ENCODE measurements at places on chromosomes 2 and 18. TPM values are rescaled to one million over a fixed set of nuclear protein-coding genes. Genes with fewer than 3 reads are reported as not detected.
A peak's percentile ranks its signal among the peaks of the same experiment; 100 is the strongest.

- H3K36me3 ChIP-seq, result no peaks in the 10 kb centered on the region
- no peaks in the 10 kb centered on the region for H3K27me3 ChIP-seq
- H3K4me3 ChIP-seq, result no peak overlapping the region
- DNase-seq, result no peak
- no peak overlapping the region for H3K27ac ChIP-seq
Observed at GRCh38 chr18:2902327-2902726, 55.5 kb downstream of the EMILIN2 start.

DNA sequence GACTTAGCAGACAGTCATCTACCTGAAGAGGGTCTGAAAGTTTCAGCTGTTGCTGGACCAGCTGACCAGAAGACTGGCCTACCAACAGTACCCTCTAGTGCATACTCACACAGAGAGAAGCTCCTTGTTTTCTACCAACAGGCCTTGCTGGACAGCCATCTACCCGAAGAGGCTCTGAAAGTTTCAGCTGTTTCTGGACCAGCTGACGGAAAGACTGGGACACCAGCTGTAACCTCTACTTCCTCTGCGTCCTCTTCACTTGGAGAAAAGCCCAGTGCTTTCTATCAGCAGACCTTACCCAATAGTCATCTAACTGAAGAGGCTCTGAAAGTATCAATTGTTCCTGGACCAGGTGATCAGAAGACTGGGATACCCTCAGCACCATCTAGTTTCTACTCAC, 63.2 kb downstream of the ALMS1 start:
- H3K27ac ChIP-seq, result no peak overlapping the region
- H3K4me3 ChIP-seq, result no peak overlapping the region
- peaks cover 6% of the 10 kb centered on the region for H3K36me3 ChIP-seq
- no peaks in the 10 kb centered on the region for H3K4me1 ChIP-seq

DNA sequence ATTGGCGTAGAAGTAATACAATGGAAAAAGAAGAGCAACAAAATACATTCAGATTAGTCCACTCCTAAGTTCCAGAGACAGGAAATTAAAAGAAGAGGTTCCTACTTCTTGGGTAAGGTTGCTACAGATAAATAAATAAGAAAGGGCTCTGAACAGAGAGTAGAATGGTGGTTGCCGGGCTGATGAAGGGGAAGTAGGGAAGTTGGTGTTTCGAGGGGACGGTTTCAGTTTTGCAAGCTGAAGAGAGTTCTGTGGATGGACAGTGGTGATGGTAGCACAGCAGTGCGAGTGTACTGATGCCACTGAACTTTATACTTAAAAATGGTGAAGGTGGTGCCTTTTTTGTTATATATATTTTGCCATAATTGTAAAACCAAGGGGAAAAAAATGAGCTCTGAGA, 48.2 kb downstream of the CABYR start:
- no peaks in the 10 kb centered on the region for H3K36me3 ChIP-seq
- DNase-seq, result no peak
- H3K4me1 ChIP-seq, result peaks cover 5% of the 10 kb centered on the region
- no peak overlapping the region for H3K4me3 ChIP-seq
- peaks cover 6% of the 10 kb centered on the region for H3K27me3 ChIP-seq

GRCh38 chr2:719734-720133, 42.5 kb upstream of the TMEM18 start:
- H3K4me3 ChIP-seq, result no peak overlapping the region
- DNase-seq, result no peak
- H3K4me1 ChIP-seq, result no peaks in the 10 kb centered on the region
- no peaks in the 10 kb centered on the region for H3K36me3 ChIP-seq

DNA sequence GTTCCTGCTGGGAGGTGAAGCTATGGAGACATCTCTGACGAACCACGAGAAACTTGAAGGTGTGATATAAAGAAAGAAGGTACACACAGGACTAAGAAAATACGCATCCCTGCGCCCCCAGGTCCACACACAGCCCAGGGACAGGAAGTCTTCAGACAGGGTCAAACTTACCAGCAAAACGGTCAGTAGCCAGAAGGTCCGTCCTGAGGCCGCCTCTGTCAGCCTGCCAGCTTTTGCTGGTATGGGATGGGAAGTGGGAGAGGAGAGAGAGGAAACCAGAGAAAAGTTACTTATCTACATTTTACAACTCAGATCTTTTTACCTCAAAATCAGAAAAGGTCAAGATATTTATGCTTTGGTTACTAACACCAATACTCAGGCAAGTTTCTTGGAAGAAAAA, 47.2 kb downstream of the HDLBP start:
- H3K27me3 ChIP-seq, result no peaks in the 10 kb centered on the region
- H3K27ac ChIP-seq, result no peak overlapping the region
- no peak for DNase-seq
- peaks cover 5% of the 10 kb centered on the region for H3K36me3 ChIP-seq
- no peak overlapping the region for H3K4me3 ChIP-seq
- H3K4me1 ChIP-seq, result peaks cover 36% of the 10 kb centered on the region

DNA sequence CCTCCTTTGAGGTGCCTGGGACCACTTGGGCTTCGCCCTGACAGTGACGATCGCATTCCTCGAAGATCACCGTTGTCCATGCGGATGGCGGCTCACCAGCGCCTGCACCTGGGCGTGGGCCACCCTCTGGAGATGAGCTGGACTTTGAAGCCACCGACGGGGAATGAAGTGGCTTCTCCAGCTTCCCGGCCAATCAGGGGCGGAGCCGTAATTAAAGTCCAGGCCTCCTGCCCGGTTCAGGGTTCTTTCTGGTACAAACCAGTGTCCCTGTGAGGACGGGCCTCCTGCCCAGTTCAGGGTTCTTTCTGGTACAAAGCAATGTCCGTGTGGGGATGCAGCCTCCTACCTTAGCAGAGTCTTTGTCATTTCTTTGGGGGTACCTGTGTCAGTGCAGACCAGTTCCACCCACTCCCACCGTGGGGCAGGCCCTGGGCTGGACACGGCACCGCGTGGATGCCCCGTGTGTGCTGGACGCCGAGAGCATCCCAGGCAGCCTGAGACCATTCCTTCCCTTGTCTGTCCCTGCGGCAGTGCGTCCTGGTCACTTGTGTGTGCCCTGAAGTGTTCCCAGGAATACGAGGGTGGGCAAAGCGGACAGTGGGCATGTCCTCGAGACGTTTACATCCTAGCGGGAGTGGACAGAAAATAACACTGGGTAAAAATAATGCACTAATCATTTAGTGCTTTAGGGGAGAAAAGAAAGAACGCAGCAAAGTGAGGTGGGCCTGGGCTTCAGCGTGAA, 55.0 kb downstream of the KCNG2 start:
- H3K36me3 ChIP-seq, result no peaks in the 10 kb centered on the region
- no peak for DNase-seq
- H3K27me3 ChIP-seq, result peaks cover 6% of the 10 kb centered on the region
- no peaks in the 10 kb centered on the region for H3K4me1 ChIP-seq

GRCh38 chr2:211939177-211939576, 599.4 kb downstream of the ERBB4 start:
- no peaks in the 10 kb centered on the region for H3K27me3 ChIP-seq
- H3K36me3 ChIP-seq, result no peaks in the 10 kb centered on the region
- no peaks in the 10 kb centered on the region for H3K4me1 ChIP-seq
- no peak overlapping the region for H3K27ac ChIP-seq
- no peak overlapping the region for H3K4me3 ChIP-seq

- DNase-seq, result no peak
- H3K36me3 ChIP-seq, result no peaks in the 10 kb centered on the region
- H3K27ac ChIP-seq, result peak overlapping the region; percentile 67
- peak overlapping the region; percentile 39 for H3K4me3 ChIP-seq
Observed at GRCh38 chr18:24039671-24040070, 25.1 kb downstream of the TTC39C start.

DNA sequence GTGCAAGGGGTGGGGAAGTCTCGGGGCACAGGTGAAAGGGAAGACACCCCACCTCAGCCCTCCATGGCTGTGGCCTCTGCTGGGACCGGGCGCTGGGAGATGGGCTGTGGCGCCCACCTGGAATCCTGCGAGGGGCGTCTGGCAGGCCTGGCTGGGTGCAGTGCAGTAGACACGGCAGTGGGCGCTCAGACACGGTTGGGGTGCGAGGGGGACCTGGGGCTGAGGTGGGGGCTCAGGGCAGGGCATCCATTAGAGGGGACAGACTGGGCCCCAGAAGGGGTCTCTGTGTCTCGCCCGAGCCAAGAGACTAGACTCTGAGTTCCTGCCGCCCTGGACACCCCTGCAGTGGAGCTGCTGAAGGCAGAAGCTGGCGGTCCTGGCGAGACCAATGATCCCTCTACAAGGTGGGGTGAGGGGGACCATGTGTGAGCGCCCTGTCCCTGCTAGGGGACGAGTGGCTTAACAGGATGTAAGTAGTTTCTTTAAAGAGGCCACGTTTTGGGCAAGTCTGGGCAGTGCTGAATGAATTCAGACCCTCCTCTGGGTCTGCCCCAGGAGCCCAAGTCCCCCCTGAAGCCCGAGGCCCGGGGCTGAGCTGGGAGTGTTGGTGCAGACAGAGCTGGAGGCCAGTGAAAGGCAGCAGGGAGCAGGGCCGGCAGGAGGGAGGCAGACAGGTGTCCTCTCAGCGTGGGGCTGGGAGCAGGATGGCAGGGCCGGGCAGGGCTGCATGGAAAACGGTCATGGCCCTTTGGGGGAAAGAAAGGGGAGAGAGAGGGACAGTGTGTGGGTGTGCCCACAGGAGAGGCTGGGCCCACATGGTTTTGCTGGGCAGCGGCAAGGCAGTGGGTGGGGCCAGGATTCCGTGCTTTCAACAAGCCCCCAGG, 57.2 kb downstream of the HS6ST1 start:
- no peaks in the 10 kb centered on the region for H3K4me1 ChIP-seq
- H3K27ac ChIP-seq, result no peak overlapping the region
- no peaks in the 10 kb centered on the region for H3K27me3 ChIP-seq
- no peak for DNase-seq
- no peaks in the 10 kb centered on the region for H3K36me3 ChIP-seq
- no peak overlapping the region for H3K4me3 ChIP-seq

DNA sequence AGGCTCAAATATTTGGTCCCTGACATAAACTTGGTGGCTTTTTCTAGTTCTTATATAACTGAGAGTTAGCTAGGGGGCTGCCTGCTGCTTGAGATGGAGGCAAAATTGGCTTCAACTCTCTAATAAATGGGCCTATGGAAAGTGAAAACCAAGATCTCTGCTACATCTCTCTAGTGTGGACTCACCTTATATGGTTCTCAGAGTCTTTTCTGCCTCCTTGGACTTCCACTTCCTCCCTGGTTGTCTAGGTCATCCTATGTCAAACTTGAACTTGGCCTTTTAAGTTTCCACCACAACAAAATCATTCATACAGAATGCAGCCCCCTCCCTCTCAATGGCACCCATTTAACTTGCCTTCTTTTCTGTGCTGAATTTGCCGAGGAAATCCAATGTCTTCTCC, 23.9 kb upstream of the ARHGAP25 start:
- DNase-seq, result no peak
- peaks cover 35% of the 10 kb centered on the region for H3K4me1 ChIP-seq
- no peak overlapping the region for H3K4me3 ChIP-seq
- no peaks in the 10 kb centered on the region for H3K27me3 ChIP-seq

ATP6V1B1 gene
- not detected for total RNA-seq

ABCB11 gene
- total RNA-seq, result not detected

DTNA gene
- 0.56 TPM for total RNA-seq

FAM124B gene
- total RNA-seq, result 0.31 TPM

ANKRD30B gene
- total RNA-seq, result not detected

SIX3 gene
- total RNA-seq, result not detected

RAB17 gene
- 0.09 TPM for total RNA-seq
